Activated CD8-positive, alpha-beta memory T cell treated with anti-CD3 and anti-CD28 coated beads for 1 hour (primary cell): ENCODE measurements at places on chromosomes 13 and 19.
A peak's percentile ranks its signal among the peaks of the same experiment; 100 is the strongest.

DNA sequence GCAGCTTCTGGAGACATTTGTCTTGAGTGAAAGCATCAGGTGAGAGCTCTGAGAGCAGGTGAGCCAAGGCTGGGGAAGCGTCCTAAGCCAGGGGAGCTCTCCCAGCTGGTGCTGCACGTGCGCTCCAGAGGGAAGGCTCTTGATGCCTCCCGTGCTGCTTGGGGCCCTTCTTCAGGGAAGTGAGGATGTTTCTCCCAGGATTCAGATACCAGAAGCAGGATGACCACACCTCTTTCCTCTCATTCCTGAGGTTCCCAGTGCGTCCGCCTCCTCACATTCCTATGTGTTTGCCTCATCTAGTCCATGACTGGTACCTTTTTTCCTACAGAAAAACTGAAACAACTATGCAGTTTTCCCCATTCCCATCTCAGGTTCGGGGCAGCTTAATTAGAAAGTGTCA, 231.0 kb upstream of the IRS2 start:
- DNase-seq: no peak

GRCh38 chr19:13120031-13120430, 2.0 kb downstream of the NACC1 start:
- no peak for DNase-seq

DNA sequence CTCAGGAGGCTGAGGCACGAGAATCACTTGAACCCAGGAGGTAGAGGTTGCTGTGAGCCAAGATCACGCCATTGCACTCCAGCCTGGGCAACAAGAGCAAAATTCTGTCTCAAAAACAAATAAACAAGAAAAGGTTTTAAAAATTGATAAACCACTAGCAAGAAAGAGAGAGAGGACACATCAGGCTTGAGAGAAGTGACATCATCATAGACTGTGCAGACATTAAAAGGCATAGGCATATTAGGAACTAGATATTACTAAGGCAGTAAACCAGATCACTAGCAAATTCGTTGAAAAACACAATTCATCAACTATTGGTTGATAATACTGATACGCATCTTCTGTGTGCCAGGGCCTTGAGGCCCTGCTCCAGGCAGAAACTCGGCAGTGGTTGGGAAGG, 7.7 kb downstream of the A1BG start:
- DNase-seq: no peak

DNA sequence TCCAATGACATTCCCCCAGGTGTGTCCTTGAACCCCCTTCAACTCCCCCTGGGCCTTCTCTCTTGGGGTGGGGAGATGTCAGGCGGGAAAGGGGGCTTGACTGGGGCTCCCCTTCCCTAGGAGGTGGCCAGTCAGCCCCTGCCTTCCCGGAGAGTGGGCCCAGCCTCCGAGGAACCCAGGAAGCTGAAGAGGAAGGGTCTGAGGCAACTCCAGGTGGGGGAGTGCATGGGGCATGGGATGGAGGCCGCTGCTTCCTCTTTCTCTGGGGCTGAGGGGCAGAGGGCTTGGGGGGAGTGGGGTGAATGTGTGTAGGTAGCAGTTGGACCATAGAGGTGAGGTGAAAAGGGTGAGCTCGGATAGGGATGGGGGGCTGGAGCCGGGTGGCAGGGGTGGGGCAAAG, 2.7 kb upstream of the INAFM1 start:
- DNase-seq: no peak

GRCh38 chr19:3733549-3734309, 25.5 kb downstream of the TJP3 start:
- DNase-seq: no peak

GRCh38 chr13:33147832-33148231, 131.6 kb downstream of the KL start:
- no peak for DNase-seq

DNA sequence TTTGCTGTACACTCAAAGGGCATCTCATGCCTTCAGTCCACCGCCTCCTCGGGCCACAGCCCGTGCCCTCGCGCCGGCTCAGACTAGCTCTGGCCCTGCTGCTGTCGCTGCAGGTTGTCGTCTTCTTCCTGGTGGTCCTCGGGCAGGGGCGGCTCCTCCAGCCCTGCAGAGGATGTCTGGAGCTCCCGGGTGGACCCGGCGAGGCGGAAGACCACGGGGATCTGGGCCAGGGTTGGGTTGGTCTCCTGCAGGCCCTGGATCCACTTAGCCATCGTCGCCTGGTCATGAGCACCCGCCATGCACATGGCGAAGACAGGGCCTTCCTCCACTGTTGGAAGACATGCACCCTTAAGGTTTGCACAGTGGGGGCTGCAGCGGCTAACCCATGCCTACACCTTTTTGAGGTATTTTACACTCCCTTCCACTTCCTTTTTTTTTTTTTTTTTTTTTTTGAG, 489 bp upstream of the ZNF653 start:
- no peak for DNase-seq

DNA sequence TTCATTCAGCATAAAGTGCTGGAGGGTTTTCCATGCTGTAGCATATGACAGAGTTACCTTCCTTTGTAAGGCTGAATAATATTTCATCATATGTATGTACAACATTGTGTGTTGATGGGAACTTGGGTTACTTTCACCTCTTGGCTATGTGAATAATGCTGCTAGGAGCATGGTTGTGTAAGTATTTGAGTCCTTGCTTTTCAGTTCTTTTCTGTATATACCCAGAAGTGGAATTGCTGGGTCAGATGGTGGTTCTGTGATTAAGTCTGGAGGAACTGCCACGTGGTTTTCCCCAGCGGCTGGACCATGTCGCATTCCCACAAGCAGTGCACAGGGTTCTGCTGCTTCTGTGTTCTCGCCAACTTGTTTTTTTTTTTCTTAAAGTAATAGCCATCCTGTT, 101.2 kb upstream of the TEX29 start:
- DNase-seq: no peak

GRCh38 chr13:28394422-28394821, 100.5 kb downstream of the FLT1 start:
- no peak for DNase-seq

GRCh38 chr13:93603043-93603442, 376.4 kb downstream of the GPC6 start:
- no peak for DNase-seq

DNA sequence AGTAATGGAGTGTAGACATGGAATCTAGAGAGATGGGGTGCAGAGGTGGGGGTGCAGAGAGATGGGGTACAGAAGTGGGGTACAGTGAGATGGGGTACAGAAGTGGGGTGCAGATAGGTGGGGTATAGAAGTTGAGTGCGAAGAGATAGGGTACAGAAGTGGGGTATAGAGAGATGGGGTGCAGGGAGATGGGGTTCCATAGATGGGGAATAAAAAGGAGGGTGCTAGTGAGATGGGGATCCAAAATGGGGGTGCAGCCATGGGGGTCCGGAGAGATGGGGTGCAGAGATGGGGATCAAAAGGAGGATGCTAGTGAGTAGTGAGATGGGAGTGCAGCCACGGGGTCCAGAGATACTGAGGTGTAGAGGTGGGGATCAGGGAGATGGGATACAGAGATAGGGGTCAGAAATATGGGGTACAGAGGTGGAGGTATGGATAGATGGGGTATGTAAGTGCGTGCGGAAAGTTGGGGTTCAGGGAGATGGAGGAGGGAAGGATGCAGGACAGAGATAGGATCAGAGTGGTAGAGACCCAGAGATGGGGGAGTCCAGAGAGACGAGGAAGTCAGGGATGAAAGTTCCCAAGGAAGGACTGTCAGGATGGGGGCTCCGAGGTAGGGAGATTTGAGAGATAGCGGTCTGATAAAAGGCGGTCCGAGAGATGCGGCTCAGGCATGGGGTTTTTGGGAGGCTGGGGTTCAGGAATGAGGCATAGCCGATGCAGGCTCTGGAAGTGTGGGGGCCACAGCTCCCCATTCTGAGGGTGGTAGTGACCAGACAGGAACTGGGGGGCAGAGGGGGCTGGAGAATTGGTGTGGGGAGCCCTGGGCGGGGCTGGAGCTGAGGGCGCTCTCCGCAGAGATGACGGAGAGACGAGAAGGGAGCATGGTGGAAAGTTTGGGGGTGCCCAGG, 3.4 kb downstream of the PALM3 start:
- DNase-seq: no peak

- DNase-seq: no peak
Observed at GRCh38 chr13:75995966-75996365, 359.8 kb downstream of the LMO7 start.

GRCh38 chr13:29674532-29674931, 79.0 kb upstream of the SLC7A1 start:
- DNase-seq: no peak

DNA sequence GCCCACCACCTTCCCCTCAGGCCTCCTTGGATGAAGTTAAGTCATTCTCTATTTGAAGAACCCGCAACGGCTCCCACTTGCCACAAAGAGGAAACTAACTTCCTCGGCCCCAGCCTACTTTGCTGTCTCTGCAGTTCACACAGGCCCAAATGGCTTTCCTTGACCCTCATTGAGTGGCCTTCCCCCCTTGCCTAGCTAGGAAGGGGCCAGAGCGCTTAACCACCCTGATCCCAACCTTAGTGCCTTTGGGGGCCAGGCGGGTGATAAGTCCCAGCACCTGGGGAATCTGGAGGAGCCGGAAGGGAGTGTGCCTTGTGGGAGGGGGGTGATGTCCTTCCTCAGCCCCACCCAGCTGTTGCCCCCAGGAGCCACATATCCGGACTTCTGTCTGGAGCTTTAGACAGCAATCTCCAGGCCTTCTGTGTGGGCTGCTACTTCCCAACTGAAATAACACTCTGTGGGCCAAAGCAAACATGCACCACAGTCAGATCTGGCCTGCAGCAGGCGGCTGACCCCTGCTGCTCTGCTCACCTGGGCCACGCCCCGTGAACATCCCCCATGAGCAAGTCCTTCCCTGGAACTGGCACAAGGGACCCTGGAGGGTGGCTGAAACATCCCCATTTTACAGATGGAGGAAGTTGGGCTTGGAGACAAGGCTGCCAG, 10.5 kb downstream of the NECTIN2 start:
- DNase-seq: no peak

DNA sequence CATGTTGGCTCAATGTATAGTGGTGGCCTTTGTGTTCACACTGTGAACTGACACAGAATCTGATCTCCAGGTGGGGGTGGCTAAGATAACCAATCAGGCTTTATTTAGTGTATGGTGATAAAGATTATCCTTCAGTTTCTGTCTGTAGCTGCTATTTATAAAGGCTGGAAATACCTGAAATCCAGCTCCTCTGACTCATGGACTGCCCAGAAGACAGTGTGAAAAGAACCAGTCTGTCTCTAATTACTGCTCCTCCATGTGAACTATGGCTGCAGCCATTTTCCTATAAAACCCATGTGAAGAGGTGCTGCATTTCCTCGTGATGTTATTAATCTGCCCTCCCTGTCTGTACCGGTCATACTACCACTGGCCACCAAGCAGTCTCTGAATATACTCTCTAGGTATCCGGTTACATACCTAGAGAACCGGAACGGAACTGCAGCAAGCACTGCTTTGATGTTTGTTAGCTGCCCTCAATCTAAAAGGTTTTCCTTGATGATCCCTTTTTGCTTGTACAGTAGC, 238.0 kb downstream of the LHFPL6 start:
- no peak for DNase-seq

- DNase-seq: no peak
Observed at GRCh38 chr13:113220877-113221276, 11.5 kb downstream of the CUL4A start.

- no peak for DNase-seq
Observed at GRCh38 chr19:51587264-51588191, 16.4 kb downstream of the ZNF175 start.

DNA sequence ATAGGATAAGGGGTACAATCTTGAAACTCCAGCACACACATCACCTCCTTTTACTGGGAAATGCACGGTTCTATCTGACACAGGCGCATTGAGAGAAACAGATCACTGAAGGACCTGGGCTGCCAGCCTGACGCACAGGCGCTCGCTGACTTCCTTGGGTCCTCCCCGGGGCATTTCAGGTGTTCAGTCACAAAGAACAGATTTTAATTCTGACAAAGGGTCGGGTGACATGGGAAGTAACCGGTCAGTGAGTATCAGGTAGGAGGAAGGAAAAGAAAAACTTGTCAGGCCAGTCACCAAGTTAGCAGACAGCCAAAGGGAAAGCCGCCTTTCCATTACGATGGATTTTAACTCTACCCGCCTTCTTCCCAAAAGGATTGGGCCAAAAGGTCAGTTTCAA, 39.6 kb downstream of the INSR start:
- DNase-seq: no peak

DNA sequence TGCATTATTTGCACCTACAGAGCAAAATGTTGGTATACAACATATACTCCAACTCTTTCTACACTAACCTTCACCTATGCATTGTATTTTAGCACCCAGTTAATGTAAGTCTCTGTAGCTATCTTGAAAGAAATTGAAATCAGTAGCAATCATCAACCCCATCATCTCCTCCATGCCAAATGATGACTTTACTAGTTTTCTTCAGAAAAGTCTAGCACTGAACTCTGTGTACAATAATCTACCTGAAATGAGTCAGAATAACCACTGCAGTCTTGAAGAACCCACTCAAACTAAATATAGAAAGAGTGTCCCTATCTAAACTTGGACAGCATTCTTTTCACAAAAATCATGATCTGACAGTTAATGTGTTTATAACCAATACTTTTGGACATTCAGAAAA, 9.8 kb downstream of the IRS2 start:
- DNase-seq: no peak

DNA sequence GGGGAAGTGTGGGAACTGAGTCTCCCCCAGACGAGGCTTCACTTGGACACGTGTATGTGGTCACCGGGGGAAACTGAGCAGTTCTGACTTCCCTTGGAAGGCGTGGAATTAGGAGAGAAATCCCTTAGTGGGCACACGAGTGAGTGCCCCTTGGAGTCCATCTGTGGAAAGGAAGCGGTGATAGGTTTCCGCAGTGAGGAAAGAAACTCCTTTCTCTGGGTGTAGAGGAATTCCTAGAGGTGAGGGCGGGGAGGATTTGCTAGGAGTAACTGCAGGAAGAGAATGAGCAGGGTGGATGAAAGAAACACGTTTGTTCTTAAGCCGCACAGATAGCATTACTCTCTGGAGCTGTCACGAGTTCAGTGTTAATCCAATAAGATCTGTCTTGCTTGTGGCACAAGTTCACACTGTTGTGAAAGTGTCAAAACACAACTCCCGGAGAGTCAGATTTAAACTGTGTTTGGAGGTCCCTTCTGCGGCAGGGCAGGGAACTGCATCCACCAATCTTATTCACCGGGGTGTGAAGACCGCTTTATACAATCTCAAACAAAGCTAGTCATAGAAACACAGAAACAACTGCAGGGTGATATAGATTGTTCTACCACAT, 1.2 kb downstream of the KL start:
- no peak for DNase-seq

- DNase-seq: peak; percentile 48
Observed at GRCh38 chr19:3556978-3557460, 367 bp downstream of the MFSD12 start.

GRCh38 chr13:78594456-78594975, 8.8 kb downstream of the POU4F1 start:
- DNase-seq: no peak

GRCh38 chr13:46751811-46752635, 44.9 kb downstream of the ESD start:
- peak; percentile 8 for DNase-seq

GRCh38 chr13:22243469-22244163, 572.7 kb downstream of the FGF9 start:
- no peak for DNase-seq

- no peak for DNase-seq
Observed at GRCh38 chr13:111411919-111412650, 91.6 kb downstream of the TEX29 start.
